ENCODE measurements at places on chromosomes 4 and X.

DNA sequence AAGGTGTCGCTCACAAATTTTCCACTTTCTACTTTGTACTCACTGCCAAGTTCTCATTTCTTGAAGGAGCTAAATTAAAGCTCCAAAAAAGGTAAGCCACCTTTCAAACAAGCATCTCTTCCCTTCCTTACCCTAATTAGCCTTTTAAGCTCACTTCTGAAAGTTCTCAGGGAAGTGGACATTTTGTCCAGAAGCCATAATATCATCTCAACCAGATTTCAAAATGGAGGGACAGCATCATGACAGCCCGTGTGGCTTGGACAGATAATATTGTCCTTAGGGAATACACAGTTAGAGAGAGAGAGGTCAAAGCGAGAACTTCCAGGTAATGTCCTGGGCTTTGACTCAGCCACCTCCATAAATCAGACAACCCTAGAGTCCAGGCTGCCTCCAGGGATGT is 93.8 kb upstream of the ANXA3 start:
- H3K4me1 ChIP-seq, result peaks cover 8% of the 10 kb centered on the region
- peaks cover 25% of the 10 kb centered on the region for H3K36me3 ChIP-seq
- DNase-seq, result no peak
- no peaks in the 10 kb centered on the region for H3K27me3 ChIP-seq

- no peaks in the 10 kb centered on the region for H3K36me3 ChIP-seq
- no peak overlapping the region for H3K4me3 ChIP-seq
- no peak overlapping the region for H3K27ac ChIP-seq
- no peaks in the 10 kb centered on the region for H3K4me1 ChIP-seq
- H3K27me3 ChIP-seq, result no peaks in the 10 kb centered on the region
Observed at GRCh38 chrX:111352424-111352823, 59.6 kb downstream of the DCX start.

DNA sequence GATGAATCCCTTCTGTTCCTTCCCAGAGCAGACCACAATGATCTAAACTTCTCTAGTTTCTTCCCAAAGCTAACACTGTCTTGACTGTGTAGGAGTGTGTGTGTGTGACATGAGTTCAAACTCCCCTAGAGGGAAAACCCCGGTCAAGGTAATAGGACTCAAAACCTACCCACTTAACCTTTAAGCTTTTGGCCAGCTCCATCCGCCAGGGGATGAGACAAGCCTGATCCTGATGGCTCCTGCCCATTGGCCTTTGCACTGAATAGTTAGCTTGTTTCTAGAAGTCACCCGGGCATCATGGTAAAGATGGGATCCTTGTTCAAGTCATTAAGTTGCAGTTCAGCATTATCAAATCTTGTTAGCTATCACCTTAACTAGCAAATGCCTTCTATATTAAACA is 738.4 kb downstream of the RPA4 start:
- H3K4me1 ChIP-seq, result peaks cover 4% of the 10 kb centered on the region
- H3K27ac ChIP-seq, result no peak overlapping the region
- no peaks in the 10 kb centered on the region for H3K36me3 ChIP-seq
- DNase-seq, result no peak
- no peak overlapping the region for H3K4me3 ChIP-seq

DNA sequence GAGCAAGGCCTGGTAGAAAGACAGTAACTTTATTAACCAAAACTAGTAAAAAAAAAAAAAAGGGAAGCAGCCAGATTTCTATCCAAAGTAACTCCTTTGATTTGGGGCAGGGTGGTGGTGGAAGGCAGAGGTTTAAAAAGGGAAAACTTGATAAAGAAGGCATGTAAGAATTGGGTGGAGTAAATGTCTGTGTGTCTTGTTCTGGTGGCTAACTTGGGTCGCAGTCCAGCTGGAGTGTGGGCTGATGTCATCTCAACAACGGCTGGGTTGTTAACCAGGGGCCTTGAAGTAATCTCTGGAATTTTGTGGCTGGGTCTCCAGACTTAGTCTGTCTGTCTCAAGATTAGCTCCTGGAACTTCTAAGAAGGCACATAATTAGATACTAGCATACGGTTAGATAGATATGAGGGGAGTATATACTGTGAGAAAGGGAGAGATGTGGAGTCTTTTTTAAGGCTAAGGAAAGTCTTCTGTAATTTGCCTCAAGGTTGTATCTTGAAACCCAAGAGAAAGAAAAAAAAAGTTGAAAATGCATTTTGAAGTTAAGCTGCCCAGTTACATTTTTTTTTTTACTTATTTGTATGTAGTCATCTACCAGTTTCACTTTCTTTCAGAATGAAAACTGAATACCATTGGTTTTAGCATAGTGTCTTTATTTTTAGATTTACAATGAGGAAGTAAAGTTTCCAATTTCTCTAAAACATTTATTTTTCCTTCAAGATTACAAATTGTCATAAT is 48.3 kb downstream of the MTHFD2L start:
- no peak overlapping the region for H3K4me3 ChIP-seq
- H3K27me3 ChIP-seq, result peaks cover 2% of the 10 kb centered on the region
- peak overlapping the region; percentile 73 for H3K27ac ChIP-seq
- peaks cover 23% of the 10 kb centered on the region for H3K4me1 ChIP-seq

DNA sequence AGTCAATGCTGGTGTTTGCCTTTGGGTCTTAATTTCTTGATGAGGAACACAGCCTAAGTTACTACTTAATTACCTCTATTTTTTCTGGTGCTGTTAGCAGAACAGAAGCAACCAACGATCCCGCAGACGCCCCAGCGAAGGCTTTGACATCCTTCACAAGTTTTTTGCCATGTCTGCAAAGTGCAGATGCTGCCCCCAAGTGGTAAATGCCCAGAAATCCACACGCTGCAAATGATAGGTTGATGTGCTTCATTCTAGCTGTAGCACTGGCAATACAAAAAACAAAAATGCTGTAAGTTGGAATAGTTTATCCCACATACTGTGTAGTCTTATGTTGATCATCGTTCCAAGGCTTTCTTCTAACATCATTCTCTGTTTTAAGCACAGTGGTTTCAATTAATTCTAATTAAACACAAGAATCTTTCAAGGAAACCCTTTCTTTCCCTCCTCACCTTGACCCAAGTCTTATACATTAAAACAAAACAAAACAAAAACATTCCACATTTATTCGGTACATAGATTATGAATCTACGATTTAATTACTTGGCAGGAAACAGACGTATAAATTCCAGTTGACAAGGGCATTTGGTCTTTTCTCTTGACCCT is 1.2 kb downstream of the PNPLA4 start:
- H3K36me3 ChIP-seq, result peaks cover 2% of the 10 kb centered on the region
- peaks cover 9% of the 10 kb centered on the region for H3K4me1 ChIP-seq
- no peaks in the 10 kb centered on the region for H3K27me3 ChIP-seq
- H3K4me3 ChIP-seq, result peak overlapping the region; percentile 97
- no peak for DNase-seq

- H3K27me3 ChIP-seq, result no peaks in the 10 kb centered on the region
- no peak for DNase-seq
- H3K4me1 ChIP-seq, result no peaks in the 10 kb centered on the region
- no peaks in the 10 kb centered on the region for H3K36me3 ChIP-seq
- H3K27ac ChIP-seq, result no peak overlapping the region
- no peak overlapping the region for H3K4me3 ChIP-seq
Observed at GRCh38 chr4:74638001-74638400, 156.3 kb downstream of the BTC start.

- no peaks in the 10 kb centered on the region for H3K36me3 ChIP-seq
- H3K27ac ChIP-seq, result no peak overlapping the region
- DNase-seq, result no peak
- H3K4me1 ChIP-seq, result peaks cover 4% of the 10 kb centered on the region
- no peaks in the 10 kb centered on the region for H3K27me3 ChIP-seq
- H3K4me3 ChIP-seq, result no peak overlapping the region
Observed at GRCh38 chr4:87584222-87584908, 24.0 kb upstream of the DSPP start.

DNA sequence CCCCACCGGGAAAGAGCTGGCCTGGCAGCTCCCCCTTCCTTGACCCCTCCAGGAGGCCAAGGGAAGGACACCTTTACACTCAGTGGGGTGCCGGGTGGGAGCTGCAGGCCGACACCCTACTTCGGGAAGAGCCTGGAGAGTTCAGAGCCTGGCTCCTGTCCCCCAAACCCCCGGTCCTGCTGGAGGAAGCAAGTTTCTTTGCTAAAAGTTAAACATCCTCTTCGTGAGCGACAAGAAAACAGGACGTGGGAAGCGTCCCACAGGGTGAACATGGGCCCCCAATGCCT is 2.4 kb upstream of the FTSJ1 start:
- no peak for DNase-seq
- peaks cover 10% of the 10 kb centered on the region for H3K27me3 ChIP-seq
- H3K4me3 ChIP-seq, result peak overlapping the region; percentile 64
- peaks cover 16% of the 10 kb centered on the region for H3K4me1 ChIP-seq

- H3K27ac ChIP-seq, result no peak overlapping the region
- peaks cover 10% of the 10 kb centered on the region for H3K4me1 ChIP-seq
- peaks cover 7% of the 10 kb centered on the region for H3K36me3 ChIP-seq
- H3K27me3 ChIP-seq, result no peaks in the 10 kb centered on the region
Observed at GRCh38 chr4:123661080-123661737, 264.6 kb downstream of the SPRY1 start.

DNA sequence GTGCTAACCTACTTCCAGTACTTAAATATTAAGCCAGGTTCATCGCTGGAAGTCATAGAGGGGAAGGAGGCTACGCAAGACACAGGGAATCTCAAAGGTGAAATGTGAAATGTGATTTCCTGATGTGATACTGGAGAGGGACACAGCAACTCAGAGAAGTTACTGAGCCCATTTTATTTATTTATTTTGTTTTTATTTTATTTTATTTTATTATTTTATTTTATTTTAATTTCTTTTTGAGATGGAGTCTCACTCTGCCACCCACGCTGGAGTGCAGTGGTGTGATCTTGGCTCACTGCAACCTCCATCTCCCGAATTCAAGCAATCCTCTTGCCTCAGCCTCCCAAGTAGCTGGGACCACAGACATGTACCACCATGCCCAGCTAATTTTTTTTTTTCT is 19.7 kb downstream of the CLRN2 start:
- no peak overlapping the region for H3K4me3 ChIP-seq
- no peak for DNase-seq
- no peaks in the 10 kb centered on the region for H3K36me3 ChIP-seq
- no peaks in the 10 kb centered on the region for H3K27me3 ChIP-seq
- no peak overlapping the region for H3K27ac ChIP-seq

DNA sequence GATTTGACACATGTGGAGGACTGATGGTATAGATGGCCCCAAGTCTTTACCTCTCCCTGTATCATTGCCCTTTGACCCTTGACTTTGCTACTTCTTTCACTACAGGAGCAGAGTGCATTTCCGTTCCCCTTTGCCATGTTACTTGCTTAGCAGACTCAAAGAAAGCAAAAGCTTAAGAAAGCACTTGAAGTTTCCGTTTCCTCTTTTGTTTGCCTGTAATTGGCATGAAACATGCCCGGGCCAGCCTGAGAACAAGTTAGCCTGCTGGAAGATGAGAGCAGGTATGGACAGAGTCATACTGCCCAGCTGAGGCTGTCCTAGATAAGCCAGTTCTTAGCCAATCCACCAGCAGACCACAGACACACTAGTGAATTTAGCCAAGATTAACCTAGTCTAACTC is 206.0 kb downstream of the BCOR start:
- no peaks in the 10 kb centered on the region for H3K27me3 ChIP-seq
- no peak overlapping the region for H3K4me3 ChIP-seq
- H3K27ac ChIP-seq, result no peak overlapping the region
- no peak for DNase-seq

DNA sequence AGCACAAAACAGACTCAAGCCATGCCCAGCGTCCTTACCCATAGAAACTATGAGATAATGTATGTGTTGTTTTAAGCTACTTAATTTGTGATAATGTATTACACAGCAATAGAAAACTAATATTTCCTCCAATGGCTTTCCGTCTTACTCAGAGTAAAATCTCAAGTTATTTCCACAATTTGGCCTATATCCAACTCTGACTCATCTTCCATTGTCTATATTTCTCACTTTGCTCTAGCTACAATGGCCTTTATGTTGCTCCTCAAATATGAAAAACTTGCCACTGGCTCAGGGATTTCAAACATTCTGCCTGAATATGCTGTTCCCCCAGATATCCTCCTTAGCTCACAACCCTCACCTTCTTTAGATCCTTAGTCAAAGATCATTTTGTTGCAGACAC is 31.6 kb downstream of the IQCM start:
- no peaks in the 10 kb centered on the region for H3K36me3 ChIP-seq
- H3K27ac ChIP-seq, result no peak overlapping the region
- no peak overlapping the region for H3K4me3 ChIP-seq
- no peaks in the 10 kb centered on the region for H3K4me1 ChIP-seq

DNA sequence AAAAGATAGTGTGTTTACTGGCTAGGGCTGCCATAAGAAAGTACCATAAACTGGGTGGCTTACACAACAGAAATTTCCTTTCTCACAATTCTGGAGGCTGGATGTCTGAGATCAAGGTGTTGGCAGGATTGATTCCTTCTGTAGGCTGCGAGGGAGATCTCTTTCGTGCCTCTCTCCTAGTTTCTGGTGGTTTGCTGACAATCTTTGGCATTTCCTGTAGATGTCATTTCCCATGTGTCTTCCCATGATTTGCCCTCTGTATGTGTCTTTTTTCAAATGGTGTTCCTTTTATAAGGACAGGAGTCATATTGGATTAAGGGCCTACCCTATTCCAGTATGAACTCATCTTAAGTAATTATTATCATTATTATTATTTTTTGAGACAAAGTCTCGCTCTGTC is 27.9 kb upstream of the LCORL start:
- H3K4me1 ChIP-seq, result no peaks in the 10 kb centered on the region
- H3K27me3 ChIP-seq, result peaks cover 3% of the 10 kb centered on the region
- no peaks in the 10 kb centered on the region for H3K36me3 ChIP-seq
- no peak overlapping the region for H3K4me3 ChIP-seq
- no peak for DNase-seq
- no peak overlapping the region for H3K27ac ChIP-seq

DNA sequence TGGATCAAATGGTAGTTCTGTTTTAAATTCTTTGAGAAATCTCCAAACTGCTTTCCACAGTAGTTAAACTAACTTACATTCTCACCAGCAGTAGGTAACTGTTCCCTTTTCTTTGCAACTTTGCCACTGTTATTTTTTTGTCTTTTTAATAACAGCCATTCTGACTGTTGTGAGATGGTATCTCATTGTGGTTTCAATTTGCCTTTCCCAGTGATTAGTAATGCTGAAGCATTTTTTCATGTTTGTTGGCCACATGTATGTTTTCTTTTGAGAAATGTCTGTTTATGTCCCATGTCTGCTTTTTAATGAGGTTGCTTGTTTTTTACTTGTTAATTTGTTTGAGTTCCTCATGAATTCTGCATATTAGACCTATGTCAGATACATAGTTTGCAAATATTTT is 198.8 kb downstream of the RAB28 start:
- H3K4me1 ChIP-seq, result no peaks in the 10 kb centered on the region
- no peaks in the 10 kb centered on the region for H3K27me3 ChIP-seq
- H3K27ac ChIP-seq, result no peak overlapping the region
- no peak for DNase-seq
- peaks cover 9% of the 10 kb centered on the region for H3K36me3 ChIP-seq

GRCh38 chr4:754221-755120 is 48.8 kb downstream of the PCGF3 start:
- no peak overlapping the region for H3K4me3 ChIP-seq
- DNase-seq, result no peak
- no peaks in the 10 kb centered on the region for H3K27me3 ChIP-seq
- H3K4me1 ChIP-seq, result peaks cover 8% of the 10 kb centered on the region
- H3K36me3 ChIP-seq, result peaks cover 35% of the 10 kb centered on the region

Measured in type B pancreatic cell (in vitro differentiated cells).